ENCODE measurements at places on chromosomes 6 and 20.
A peak's percentile ranks its signal among the peaks of the same experiment; 100 is the strongest.

DNA sequence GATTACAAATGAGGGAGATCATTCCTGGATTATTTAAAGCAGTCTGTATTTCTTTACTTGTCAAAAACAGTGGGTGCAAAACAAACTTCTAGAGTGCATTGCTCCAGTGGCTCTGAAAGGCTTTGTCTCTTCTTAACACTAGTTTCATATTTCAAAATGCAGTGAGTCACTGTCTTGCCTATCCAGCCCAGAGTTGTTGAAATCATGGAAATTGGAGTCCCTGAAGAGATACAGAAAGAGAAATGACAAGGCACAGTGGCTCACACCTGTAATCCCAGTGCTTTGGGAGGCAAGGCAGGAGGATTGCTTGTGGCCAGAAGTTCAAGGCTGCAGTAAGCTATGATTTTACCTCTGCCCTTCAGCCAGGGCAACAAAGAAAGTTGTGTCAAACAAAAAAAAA lies 11.3 kb downstream of the SLC2A12 start:
- DNase-seq: no peak

DNA sequence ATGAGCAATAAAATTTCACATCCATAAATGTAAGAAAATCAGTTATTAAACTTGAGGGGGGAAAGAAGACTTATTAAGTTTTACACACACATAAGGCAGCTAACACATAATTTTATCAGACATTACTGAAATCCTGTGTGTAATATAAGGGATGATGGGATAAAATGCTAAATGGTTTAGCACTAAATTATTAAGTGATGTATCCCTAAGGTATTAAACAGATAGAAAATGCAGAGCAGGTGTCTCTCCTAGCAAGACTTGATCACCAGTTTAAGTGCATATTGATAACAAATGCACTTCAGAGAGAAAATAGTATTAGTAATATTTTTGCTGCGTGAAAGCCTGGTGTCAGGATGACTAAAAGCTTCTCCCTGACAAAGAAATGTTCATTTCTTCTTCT lies 172.8 kb upstream of the ZFP64 start:
- no peak for DNase-seq

DNA sequence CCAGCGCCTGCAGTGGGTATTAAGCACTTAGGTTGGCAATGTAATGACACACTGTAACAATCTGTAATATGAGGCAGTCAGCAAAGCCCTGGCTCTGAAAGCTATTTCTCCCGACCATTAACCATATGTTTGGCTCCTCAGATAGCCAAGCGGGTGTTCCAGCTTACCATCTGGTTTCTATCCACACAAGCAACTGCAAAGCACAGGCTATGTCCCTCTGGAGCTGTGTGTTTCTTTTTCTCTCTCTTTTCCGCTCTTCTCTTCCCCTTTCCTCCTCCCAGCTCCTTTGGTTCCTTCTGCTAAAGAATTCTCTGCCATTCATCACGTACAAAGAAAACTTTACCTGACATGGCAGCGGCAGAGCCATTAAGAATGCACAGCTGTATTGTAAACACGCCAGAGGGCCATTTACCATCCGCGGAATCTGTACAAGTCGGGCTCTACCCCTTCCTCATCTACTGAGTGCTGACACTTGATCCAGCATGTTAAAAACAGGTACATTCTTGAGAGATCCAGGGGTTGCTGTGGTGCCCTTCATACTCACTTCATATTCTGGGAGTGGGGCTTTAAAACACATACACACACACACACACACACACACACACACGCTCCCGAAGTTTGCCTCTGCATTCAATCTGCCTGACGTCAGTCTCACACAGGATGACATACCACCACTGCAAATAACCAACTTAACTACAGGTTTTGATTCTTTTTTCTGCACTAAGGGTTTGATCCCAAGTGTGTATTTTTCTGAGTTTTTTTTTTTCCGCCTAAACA lies 77.2 kb downstream of the BACH2 start:
- DNase-seq: peak; percentile 43

- no peak for DNase-seq
Measured at GRCh38 chr6:14873101-14873500, 372.8 kb upstream of the JARID2 start.

- DNase-seq: no peak
Measured at GRCh38 chr6:43952746-43953145, 174.5 kb downstream of the MRPL14 start.

- DNase-seq: no peak
Measured at GRCh38 chr6:50112981-50113857, 63.5 kb upstream of the DEFB112 start.

DNA sequence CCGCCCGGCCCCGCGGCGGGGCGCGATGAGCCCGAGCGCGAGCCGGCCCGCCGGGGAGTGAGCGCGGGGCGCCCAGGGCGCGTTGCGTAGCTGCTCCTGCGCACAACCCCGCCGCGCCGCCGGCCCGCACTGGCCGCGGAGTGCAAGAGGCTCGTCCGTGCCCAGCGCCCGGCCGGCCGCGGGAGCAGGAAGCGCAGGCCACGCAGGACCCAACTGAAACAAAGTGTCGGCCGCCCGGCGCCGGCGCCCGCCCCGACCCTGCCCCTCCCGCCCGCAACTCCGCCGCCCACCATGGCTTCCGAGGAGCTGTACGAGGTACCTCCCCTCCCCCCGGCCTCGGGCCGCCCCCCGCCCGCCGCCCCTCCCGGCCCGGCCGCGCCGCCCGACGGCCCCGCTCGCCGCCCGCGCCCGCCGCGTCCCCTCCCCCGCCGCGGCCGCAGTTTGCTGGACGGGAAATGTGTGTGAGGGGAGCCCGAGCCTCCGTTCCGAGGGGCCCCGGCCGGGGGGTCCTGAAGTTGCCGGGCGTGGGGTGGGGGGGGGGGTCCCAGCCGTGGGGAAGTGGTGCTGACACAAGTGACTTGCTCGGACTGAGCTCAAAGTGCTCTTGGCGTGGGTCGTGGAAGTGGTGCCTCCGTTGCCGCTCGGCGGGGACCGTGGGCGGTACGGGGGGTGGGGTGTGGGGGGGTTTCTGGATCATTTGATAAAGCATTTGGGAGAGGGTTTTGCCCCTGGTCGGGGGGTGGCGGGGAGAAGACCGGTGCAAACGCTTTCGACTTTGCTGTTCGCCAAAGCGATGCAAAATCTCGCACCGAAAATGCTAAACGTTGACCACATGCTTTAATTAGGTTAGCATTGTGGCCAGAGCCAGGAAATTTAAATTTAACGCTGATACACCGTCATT lies 539 bp downstream of the CDYL start:
- peak; percentile 34 for DNase-seq

GRCh38 chr20:22248051-22248667 lies 336.2 kb downstream of the FOXA2 start:
- DNase-seq: no peak

- DNase-seq: no peak
Measured at GRCh38 chr6:25137480-25137879, 141.7 kb upstream of the CARMIL1 start.

Measured in CD4-positive, alpha-beta T cell treated with Interleukin-15 for 1 hour (primary cell).